Neural crest cell (in vitro differentiated cells): ENCODE measurements at places on chromosomes 1 and 21.

DNA sequence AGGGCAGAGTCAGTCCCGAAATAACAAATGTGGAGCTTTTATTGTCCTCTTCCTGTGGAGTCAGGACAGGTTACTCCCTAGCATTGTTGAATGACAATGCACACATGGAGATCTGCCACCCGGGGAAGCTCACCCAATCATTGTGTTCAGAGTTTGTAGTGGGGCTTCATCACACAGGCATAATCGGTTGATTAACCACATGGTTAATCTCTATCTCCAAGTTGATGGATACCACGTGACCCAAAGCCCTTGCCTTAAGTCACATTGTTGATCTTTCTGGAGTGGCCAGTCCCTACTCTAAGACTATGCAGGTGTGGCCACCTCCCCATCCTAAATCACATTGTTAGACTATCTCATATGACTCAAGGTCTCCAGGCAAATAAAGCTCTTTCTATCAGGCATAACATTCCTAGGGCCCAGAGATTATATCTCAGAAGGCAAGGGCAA, 2.6 kb upstream of the C1orf141 start:
- no peak for DNase-seq

- DNase-seq = no peak
Observed at GRCh38 chr1:192538407-192539296, 36.9 kb upstream of the RGS1 start.

DNA sequence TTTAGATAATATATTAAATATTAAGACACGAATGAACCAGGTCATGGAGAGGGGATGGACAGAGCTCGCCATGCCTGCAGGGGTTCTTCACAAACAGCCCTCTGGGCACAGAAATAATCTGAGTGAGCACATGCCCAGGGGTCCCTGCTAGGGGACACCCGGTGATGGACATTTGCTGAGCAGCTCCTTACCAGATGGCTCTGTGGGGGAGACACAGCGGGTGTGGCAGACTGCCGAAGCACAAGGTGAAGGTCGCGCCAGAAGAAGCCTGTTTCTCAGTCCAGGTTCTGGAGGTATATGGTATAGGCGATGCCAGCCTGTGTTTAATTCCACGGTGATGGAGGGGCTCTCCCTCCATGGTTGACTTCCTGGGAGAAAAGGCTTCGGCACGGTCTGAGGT, 9.6 kb downstream of the TRABD2B start:
- no peak for DNase-seq

GRCh38 chr1:29453502-29454240, 217.3 kb downstream of the PTPRU start:
- peak; percentile 14 for DNase-seq

DNA sequence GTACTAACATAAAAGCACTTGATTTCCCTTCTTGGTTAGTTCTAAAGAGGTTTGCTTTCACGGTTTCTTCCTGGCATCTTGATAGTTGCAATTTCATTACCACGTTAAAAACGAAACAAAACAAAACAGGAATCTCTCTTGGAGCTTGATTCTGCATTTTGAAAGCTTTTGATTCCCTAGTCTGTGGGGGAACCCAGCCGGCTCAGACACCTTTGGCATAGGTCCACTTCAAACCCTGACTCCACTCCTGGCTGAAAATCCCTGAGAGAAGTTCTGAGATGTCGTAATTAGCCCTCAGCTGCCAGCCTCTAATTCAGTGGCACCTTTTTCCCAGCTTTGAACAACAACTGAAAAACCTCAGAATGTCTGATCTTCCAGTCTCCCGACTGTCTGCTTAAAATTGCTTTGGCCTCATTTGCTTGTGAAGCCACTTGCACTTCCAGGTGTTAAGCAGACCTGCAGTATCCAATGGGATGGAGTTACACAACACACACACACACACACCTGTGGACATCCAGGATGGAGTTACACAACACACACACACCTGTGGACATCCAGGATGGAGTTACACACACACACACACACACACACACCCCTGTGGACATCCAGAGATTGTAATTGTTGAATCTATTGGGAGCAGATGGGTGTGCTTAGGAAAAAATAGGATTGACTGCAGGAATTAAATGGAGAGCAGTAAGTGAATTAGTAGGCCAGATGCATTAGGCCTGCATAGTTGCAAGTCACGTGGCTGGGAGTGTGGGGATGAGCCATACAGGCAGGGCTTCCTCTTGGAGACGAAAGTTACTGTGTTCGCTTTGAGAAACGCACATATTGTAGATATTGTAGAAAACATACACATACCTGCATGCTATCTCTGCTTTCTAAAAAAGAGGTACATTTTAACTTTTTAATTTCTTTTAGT, 285.6 kb upstream of the FMN2 start:
- no peak for DNase-seq

- no peak for DNase-seq
Observed at GRCh38 chr1:116879478-116880133, 30.1 kb upstream of the PTGFRN start.

DNA sequence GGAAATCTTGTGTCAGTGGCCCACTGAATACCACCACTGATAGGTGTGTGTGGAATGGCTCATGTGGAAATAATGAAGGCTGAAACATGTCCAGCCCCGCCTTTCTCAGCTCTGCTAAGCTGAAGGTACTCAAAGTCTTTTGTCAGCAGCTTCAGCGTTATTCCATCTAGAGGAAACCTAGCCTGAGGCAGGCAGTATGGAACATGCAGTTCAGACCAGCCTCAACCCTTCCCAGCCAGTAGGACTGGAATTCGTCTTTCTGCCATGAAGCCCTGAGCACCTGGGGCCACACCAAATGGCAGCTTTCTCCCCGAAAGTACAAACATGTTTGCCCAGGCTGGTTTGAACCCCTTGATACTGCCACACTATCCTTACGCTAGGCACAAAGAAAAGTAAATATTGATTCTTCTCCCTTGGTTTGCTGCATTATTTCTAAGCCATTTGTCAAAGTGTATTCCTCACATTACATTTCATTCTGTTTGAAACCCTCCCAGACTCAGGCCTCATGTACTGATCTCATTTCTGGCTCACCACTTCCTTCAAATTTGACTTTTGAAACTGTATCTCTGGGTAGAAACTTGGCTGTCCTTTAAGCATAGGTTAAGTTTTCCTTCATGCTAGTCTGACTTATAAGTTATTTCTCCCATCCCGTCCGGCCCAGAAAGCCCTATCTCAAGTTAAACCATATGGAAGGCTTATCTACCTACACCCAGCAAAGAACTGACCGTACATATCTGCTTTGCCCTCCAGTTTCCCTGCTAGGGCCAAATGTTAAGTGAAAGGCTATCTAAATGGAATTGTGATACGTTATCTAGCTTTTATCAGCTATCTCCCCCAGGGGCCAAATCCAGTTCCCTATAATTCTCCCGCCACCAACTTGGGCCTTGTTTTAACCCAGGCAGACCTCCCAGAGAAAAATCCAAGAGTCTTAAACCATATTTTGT, 45.7 kb upstream of the HOOK1 start:
- no peak for DNase-seq

GRCh38 chr1:6691507-6691906, 10.1 kb downstream of the DNAJC11 start:
- no peak for DNase-seq

GRCh38 chr21:39048064-39048463, 135.2 kb downstream of the PSMG1 start:
- DNase-seq = peak; percentile 19

DNA sequence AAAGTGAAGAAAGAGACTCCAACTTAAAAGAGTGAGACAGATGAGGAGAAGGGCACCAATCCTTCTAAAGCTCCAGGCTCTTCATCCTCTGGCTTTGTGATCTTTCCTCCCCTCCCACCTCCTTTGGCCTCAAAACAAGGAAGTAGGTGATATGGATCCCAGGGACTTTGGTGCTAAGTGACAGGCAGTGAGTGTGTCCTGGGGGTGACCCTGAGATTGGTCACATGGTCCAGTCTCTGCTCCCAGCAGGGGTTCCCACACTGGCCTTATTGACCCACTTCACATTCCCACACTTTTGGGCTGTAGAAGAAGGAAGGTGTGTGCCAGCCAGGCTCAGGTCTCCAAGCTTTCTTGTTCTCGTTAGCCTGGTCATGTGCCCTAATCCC, 401.2 kb upstream of the PROX1 start:
- no peak for DNase-seq

DNA sequence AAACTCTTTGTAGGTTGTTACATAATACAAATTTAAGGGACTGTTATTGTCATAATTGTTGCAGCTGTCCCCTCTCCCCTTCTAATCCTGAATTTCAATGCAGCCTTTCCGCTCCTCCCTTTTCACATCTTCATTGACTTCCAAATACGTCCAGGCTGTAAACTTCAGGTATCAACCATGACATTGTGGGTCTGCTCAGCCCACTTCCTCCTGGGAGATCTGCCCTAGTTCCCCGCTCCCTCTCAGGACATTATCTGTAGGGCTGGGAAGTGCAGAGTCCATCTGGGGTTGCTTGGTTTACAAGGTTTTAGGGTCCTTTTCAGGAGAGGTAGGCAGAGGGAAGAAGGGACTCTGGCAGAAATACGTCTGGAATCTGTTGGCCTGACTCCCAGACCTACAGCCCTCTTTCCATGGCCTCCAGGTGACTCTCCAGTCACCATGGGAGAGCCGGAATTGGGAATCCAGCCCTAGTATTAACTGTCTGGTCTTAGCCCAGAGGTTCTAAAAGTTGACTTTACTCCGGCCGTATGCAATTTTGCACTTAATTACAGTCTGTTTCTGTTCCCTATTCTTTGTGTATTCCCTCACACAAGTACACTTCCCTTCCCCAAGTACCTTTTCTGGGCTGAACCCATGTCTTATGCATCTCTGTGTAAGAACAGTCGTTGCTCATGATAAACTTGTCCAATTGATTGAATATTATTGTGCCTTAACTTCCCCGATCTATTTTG, 4.7 kb upstream of the DENND2D start:
- no peak for DNase-seq
